ENCODE measurements at places on chromosomes 7 and 10.

DNA sequence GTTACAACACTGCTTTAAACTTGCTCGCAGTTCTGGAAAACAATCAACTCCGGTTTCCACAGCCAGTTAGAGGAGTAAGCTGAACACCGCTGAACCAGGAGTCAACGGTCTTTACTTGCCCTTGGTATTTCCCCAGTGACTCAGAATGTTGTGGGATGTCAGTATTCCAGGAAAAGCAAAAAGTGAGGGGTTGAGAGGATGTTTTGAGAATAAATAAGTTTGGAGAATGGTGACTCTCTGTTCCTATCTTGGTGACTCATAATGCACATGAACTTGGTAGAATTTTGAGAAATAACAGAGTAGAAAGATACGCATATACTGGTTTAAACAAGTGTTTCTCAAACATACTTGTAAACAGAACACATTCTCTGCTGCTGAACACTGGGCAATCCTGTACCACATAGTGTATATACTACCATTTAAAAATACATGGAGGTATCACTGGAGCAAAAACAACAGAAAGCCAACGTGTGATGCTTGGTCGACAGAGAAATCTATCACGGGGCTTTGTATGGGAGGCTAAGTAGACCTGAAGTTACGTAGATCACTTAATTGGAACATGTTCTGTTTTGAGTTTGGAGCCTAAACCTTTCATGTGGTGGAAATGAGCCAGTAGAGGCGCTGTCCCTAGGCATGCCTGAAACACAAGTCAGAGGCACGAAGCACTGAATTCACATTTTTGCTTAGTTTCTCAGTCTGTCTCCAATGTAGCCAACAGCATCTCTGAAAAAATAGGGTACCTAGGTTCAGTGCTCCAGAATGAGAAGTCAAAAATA, 534.3 kb downstream of the PARD3 start:
- peak; percentile 92 for DNase-seq

- DNase-seq, result no peak
These were observed 81.0 kb downstream of the EZH2 start for GRCh38 chr7:148803094-148803493.

GRCh38 chr7:27112361-27112760, 9.9 kb upstream of the HOXA2 start:
- DNase-seq, result no peak

- no peak for DNase-seq
These were observed 151.5 kb downstream of the CUX1 start for GRCh38 chr7:101968720-101969466.

- DNase-seq, result no peak
These were observed 3.9 kb upstream of the CNNM1 start for GRCh38 chr10:99325281-99325680.

DNA sequence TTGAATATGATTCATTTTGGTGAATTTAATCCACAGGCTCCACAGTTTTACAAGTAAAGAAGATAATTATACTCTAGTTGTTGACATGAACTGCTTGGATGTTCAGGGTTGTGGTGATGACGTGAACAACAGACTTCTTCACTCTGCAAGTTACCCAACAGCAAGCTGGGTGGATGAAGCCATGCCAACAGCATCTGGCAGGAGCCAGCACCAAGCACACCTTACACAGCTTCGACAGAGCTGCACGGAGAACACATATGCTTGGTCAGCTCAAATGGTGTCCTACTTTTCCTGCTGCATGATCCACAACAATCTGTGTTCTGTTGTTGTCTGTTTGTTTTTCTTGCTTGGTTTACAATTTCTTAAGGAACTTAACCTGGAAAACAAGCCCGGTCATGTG, 9.8 kb downstream of the NOD1 start:
- peak; percentile 36 for DNase-seq

DNA sequence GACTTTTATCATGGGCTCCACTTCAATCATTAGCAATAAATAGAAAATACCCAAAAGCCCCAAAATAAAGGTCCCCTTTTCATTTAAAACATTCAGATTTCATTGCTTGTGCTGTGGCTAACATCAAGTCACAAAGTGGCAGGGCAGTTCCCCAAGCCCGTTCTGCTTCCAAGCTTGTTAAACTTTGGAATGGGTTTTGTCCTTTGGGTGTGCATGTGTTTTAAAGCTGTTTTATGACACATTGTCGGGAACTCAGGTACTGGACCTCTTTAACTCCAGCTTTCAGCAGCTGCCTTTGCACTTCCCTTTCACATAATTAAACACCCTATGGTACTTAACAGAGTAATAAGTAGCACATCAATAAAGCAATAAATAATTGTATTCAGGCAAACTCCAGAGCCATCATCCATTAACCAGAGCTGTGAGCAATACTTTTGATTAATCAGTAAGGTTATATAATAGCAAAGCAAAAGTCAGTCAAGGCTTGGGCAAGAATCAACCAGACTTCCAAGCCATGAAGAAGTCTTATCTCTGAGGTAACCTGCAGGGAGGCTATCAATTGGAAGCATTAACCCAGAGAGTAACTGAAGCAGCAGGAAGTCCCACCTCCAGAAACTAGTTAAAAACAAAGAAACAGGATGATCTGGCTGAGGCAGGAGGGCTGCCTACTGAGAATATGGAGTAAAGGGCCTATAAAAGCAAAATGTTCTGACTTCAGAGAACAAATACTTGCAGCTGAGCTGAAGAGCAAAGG, 56.1 kb upstream of the ARID5B start:
- no peak for DNase-seq

DNA sequence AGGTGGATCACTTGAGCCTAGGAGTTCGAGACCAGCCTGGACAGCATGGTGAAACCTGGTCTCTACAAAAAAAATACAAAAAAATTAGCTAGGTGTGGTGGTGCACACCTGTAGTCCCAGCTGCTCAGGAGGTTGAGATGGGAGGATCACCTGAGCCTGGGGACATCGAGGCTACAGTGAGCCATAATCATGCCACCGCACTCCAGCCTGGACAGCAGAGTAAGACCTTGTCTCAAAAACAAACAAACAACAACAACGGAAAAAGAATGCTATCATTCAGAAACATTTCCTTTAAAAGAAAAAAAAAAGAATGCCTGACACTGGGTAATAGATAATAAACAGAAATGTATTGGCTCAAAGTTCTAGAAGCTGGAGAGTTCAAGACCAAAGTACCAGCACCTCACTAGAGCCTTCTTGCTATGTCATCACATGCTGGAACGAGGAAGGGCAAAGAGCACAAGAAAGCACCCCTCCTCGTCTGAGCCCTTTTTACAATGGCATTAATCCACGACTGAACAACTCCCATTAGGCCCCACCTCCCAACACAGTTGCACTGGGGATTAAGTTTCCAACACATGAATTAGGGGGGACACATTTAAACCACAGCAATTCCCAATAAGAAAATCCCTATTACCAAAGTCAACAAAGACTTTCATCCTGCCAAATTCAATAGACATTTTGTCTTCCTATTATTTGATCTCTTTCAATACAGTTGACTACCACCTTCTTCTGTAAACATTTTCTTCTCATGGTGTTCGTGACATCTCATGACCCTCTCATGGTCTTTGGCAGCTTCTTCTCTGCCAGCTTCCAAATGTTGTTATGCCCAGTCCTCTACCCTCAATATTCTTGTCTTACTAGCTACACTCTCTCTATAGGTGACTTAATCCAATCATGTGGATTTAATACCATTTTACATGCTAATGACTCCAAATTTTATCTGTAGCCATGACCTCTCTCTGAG, 20.0 kb downstream of the AKR1D1 start:
- DNase-seq, result no peak

- DNase-seq, result no peak
These were observed 123.8 kb upstream of the STARD3NL start for GRCh38 chr7:38054199-38054598.

- DNase-seq, result peak; percentile 77
These were observed 135.9 kb downstream of the CUX1 start for GRCh38 chr7:101953248-101953819.

DNA sequence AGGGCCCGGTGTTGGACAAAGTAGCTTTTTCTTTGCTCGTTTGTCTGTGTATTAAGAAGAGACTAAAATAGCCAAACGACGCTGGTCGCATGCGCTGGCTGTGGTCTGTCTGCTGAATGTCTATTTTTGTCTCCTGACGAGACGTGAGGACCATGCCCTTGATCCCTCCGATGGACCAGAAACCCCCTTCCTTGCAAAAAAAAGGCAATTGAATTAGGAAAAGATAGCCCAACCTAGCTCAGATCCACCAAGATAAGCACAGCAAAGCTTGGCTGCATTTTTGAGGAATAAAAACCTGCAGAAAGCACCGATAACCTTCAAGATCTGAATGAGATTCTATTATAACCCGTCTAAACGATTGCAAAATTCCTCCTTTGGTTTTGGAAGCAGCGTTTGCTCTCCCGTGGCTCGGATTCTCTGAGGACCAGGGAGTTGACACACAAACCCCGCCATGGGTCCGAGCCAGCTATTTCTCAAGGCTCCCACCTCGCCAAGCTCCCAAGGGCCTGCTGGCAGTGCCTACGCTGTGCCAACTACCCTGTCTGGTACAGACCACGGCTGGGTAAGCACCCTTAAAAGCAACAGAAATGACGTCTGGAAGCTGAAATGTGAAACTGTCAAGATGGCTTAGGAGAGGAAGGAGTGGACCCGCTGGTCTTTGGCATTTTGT, 17.7 kb upstream of the TTYH3 start:
- peak; percentile 58 for DNase-seq

DNA sequence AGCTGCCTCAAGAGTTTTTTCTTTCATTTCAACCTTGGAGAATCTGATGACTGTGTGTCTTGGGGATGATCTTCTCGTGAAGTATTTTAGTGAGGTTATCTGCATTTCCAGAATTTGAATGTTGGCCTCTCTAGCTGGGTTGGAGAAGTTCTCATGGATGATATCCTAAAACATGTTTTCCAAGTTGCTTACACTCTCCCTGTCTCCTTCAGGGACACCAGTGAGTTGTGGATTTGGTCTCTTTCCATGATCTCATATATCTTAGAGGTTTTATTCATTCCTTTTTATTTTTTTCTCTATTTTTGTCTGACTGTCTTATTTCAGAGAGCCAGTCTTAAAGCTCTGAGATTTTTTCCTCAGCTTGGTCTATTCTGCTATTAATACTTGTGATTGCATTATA, 282.3 kb upstream of the CSTF2T start:
- no peak for DNase-seq

DNA sequence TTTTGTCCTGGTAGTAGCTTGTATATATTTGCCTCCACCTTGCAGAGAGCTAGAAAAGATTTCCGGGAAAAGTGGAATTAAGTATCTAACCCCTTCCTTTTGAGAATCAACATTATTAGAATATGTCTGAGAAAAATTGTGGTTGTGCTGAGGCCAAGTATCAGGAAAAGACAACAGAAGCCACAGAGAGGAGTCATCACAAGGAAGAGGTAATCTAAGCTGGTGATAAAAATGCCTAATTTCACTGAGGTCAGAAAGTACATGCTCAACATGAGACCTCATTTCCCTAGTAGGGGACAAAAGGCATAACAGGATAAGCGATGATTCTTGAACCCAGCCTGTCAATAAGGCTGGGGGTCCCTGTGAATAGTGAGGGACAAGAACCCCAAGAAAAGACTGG, 97.0 kb upstream of the PDE1C start:
- DNase-seq, result no peak

DNA sequence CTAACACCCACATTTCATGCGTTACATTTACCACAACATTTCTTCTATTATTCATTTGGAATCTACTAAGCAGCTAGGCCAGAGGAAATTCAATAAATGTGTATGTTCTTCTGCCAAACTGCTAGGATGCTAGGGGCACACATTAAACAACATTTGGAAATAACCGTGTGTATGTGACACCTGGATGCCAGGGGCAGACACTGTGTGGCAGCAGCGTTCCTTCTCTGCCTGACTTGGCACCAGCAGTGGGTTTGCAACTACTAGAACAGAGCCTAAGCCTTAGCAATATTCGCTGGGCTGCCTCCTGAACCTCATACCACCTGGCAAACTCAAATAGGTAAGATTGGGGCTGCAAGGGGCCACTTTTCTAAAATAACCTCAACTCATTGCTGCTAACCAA, 182.1 kb downstream of the CHCHD3 start:
- DNase-seq, result no peak

DNA sequence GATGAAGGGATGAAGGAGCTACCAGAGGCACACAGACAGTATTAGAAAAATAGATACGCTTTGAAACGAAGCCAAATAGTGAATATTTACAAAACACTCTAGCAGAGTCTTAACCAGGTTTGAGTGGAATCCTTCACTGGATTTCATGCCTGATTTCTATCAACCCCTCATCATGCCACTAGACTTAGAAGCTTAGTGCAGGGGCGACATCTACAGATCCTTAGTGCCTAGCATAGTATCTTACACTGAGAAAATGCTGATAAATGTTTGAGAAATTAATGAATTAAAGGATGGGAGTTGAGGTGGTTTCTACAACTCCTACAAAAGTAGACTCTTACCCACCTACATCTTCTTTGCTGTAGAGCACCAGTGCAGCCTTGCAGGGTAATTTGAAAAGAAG, 54.7 kb upstream of the CCNJ start:
- DNase-seq, result no peak

GRCh38 chr10:105063796-105064195, 422.7 kb downstream of the SORCS3 start:
- DNase-seq, result no peak

DNA sequence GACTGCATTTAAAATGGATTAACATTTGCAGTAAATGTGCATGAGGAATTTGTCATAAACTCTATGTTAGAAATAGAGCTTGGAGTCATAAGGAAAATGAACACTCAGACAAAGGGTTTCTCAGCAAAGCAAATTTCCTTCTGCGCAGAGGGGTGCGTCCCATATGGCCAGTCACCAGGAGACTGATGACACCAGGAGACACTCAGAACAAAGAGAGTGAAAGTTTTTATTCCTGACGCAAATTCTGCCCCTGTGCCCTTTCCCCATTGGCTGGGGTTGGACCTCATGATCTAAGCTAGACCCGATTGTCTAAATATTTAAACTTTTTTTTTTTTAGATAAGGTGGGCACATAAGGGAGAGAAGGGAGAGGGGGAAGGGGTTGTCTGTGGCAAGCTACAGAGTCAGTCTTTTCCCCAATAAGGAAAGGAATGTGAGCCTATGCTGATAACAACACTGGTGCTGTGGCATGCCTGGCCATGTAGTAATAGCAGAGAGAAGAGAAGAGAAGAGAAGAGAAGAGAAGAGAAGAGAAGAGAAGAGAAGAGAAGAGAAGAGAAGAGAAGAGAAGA, 202.0 kb downstream of the POM121L12 start:
- no peak for DNase-seq

GRCh38 chr7:128886391-128887168, 23.9 kb downstream of the ATP6V1F start:
- no peak for DNase-seq

GRCh38 chr10:76305930-76306615, 874.6 kb downstream of the LRMDA start:
- DNase-seq, result no peak
